ENCODE measurements at places on chromosomes 4 and X. TPM values are rescaled to one million over a fixed set of nuclear protein-coding genes. Genes with fewer than 3 reads are reported as not detected.

PSAPL1 gene
- not detected for total RNA-seq

MCF2 gene
- 0.52 TPM for total RNA-seq

ADGRG2 gene
- 7.8 TPM for total RNA-seq

INTS6L gene
- 11.5 TPM for total RNA-seq

ZFP92 gene
- total RNA-seq, result 1.0 TPM

CC2D2A gene
- 7.8 TPM for total RNA-seq

CXXC4 gene
- total RNA-seq, result 1.0 TPM

CPE gene
- total RNA-seq, result 89.8 TPM

YTHDC1 gene
- 43.8 TPM for total RNA-seq

GAGE1 gene
- total RNA-seq, result not detected

DUSP9 gene
- total RNA-seq, result not detected
